GM18507 (cell line): ENCODE measurements at places on chromosomes 2 and 18.

GRCh38 chr18:55407191-55407590, 180.8 kb downstream of the TCF4 start:
- no peak for DNase-seq

- DNase-seq = no peak
Observed at GRCh38 chr2:12074126-12074844, 327.9 kb downstream of the LPIN1 start.

GRCh38 chr2:22035361-22035830, 911.6 kb downstream of the TDRD15 start:
- no peak for DNase-seq

- no peak for DNase-seq
Observed at GRCh38 chr2:1750933-1751766, 6.8 kb upstream of the PXDN start.

GRCh38 chr2:203819434-203820133, 48.0 kb upstream of the CTLA4 start:
- DNase-seq = no peak

DNA sequence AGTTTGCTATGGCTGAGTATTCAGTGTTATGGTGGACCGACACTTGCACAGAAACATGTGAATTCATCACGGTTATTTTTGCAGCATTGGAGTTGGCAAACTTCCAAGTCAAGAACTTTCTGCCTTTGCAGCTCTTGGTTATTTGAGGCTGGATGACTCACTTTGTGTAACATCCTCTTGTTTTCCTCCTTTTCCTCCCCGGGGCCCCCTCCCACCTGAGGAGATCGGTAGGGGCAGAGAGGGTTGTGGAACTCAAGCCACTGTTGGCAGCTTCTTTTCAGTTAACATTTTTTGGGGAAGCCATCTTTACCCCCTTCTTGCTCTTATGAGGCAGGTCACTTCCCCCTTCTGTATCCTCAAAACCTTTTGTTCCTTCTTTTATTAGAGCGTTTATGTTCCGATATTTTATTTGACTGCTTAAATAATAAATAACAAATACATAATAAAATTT, 48.6 kb downstream of the DDX1 start:
- no peak for DNase-seq

DNA sequence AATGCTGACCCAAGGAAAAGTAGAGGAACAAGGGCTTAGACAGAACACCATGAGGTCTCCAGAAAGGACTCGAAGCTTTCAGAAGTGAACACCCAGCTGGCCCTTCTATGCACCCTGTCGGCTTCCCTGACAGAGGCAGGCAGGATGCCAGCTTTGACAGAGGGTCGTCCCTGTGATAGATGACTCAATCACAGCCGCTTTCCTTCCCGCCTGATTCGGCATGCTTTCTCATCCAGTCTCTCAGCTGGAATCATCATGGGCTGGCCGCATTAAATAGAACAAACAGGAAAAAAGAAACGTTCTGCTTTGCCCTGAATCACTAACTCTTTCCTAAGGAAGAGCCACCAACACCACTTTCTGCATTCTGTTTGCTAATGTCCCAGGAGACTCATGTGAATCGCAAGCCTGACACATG, 140.3 kb upstream of the RAB12 start:
- DNase-seq = no peak

GRCh38 chr2:220569112-220569897, 941.9 kb downstream of the SLC4A3 start:
- DNase-seq = no peak

- no peak for DNase-seq
Observed at GRCh38 chr2:118853129-118853640, 5.7 kb upstream of the EN1 start.

DNA sequence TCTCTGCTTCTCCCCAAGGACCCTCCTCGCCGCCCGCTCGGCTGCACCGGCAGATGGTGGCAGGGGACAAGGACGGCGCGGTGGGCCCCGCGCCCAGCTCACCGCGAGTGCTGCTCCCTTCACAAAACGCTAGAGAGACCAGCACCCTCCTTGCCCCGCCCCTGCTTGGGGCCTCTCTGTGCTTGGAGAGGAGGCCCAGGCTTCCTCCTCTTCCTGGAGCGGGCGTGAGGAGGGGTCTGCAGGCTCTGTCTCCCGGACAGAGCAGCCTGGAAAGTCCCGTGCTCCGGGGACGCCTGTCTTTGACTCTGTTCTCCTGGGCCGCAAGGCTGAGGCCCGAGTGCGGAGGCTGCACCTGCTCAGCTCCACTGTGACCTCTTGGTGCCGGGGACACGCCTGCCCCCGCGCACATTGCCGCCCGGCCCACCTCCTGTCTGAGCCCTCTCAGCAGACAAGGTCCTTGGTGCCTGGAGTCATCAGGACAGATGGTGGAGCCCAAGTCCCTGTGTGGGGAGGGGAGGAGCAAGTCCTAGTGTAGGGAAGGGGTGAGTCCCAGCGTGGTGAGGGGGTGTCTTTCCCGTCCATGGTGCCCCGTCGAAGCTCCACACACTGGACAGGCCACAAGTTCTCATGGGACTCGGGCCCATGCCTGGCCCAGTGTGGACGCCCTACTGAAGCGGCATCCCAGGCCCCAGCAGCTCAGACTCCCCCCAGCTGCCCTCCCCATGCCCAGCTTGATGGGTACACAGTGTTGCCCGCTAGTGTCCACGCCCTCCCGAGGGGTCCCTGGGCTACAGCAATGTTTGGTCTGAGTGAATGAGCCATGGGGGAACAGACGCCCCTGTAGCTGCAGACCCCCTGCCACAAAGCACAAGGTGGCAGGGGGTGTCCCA, 33.8 kb downstream of the RTP5 start:
- no peak for DNase-seq

DNA sequence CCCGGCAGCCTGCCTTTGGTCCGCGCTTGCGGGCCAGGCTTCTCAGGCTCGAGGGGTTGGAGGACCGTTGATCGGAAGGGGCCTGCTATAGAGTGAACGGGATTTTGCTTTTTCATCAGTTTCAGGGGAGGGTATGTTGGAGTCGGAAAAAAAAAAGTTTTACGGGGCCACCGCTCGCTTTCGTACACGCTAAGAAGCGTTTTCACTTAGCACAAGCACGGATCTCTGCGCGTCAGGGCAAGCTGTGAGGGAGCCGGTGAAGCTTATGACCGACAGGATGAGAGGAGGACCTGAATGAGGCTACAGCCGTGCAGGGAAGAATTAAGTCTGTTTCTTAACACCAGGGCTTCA, 443 bp downstream of the CPSF3 start:
- DNase-seq = no peak

GRCh38 chr2:40098786-40099470, 319.9 kb upstream of the THUMPD2 start:
- no peak for DNase-seq

- DNase-seq = no peak
Observed at GRCh38 chr2:96730212-96730611, 9.7 kb downstream of the LMAN2L start.

DNA sequence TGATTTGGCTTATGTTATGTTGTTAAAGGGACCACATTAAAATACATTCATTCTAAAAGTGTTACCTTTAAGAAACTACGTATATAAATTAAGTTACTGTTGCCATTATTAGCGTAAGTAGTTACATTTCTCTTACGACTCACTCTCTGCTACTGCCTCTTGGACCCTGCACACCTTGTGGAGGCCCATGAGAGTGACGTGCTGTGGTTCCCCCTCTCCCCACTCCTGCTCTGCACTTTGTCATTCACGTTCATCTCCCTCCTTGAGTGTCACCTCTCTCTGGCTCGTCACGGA, 830 bp upstream of the MERTK start:
- no peak for DNase-seq

- DNase-seq = no peak
Observed at GRCh38 chr18:31241900-31242409, 76.0 kb upstream of the DSG1 start.

GRCh38 chr2:237665713-237666143, 38.3 kb downstream of the LRRFIP1 start:
- peak; percentile 14 for DNase-seq

- DNase-seq = no peak
Observed at GRCh38 chr2:122883849-122884248, 1128.4 kb downstream of the TSN start.

DNA sequence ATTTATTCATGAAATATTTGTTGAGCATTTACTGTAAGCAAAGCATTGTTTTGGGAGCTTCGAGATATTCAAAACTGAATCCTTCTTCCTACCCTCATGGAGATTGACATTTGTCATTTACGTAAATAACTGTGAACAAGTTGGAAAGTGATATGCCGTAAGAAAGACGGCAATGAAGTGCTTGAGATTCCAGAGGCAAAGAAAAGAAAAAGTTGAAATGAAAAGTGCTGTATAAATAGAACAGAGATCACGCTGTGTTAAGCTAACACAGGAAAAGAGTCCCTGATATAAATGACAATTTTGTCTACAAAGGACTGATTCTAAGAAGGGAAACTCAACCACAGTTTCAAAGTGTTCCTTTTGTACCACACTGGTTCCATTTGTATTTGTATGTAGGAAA, 1.8 kb downstream of the CHRNA1 start:
- DNase-seq = no peak

DNA sequence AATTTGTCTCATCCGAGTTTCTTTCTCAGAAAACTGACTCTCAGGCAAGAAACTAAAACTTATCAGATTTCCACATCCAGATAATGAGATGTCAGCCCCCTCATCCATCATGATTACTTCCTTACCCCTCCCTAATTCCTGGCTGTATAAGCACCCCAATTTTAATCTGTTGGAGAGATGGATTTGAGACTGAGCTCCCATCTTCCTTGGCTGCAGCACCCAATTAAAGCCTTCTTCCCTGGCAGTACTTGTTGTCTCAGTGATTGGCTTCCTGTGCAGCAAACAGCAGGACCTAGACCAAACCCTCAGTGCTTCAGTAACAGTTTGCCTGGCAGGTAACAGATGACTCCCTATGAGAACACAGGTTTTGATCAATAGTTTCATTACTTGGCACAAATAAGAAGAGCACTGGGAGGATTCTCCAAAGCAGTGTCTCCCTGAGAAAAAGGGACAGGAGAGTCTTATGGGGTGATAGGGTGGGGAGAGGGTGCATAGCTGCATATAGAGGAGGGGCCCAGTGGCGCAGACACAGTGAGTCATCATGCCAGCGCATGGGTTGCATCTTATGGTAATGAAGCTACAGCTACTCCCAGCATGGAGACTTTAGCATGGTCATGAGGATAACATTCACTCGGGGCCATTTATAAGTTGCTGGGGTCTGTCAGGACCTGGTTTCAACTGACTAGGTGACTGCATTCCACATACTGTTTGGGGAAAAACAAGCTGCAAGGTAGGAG, 45.1 kb downstream of the TEX51 start:
- DNase-seq = no peak

DNA sequence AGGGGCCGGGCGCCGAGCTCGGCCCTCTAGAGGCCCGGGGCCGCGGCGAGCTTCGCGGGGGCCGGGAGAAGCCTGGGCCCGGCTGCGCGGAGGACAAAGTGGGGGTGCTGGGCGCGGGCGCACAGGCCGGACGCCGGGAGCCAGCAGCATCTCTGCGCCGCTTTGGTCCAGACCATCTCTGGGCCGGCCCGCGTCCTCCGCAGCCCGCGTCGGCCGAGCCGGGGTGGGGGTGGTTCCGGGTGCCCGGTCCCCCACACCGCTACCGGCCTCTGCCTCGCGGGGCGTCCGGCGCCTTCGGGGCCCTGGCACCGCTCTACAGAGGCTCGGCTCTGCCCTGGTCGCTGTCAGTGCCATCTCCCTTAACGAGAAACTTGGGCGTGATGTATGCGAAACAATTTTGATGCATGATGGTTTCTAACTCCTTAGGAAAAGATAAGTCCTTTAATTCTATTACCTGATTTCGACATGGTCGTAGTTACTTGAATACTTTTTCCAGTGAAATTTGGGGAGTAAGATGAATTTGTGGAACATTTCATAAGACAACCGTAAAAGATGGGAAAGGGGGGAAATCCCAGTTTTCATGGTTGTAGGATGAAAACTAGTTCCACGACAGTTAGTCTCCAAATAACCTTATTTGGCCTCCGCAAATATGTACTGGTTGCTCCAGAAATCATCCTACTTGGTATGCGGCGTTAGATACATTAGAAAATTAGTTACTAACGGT, 562 bp downstream of the TWSG1 start:
- no peak for DNase-seq

GRCh38 chr2:237720957-237721356, 77.6 kb upstream of the RBM44 start:
- no peak for DNase-seq

DNA sequence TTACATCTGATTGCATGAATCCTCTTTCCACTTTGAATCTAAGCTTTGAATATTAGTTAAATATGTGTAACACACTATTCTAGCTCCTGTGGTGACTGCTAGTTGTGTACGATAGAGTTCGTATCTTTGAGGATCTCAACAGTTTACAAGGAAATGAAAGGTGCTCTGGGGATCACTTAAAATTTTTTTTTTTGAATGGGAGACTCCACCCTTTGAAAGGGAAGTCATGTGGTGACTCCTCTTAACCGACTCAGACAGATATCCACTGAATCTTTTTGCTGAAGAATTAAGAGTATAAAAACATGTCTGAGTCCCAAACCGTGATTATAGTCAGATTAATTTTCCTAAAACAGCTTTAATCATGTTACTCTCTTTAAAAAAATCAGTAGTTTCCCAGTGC, 4.0 kb downstream of the CLIP4 start:
- DNase-seq = no peak

DNA sequence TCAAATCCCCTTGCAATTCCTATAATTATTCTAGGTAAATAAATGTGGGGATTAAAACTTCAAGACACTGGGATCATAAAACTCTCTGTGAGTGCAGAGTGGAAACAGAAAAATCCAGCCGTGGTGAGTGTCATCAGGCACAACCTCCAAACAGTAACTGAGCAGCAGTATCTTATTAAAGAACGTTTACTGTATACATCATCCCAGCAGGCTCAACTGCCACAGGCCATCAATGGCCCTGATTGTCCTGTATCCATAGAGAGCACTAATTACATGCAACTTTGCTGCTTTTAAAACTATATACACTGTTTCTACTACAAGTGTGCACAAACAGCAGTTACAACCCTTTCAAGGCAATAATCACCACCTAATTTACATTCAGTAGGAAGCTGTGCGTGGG, 23.9 kb downstream of the GAREM1 start:
- no peak for DNase-seq

DNA sequence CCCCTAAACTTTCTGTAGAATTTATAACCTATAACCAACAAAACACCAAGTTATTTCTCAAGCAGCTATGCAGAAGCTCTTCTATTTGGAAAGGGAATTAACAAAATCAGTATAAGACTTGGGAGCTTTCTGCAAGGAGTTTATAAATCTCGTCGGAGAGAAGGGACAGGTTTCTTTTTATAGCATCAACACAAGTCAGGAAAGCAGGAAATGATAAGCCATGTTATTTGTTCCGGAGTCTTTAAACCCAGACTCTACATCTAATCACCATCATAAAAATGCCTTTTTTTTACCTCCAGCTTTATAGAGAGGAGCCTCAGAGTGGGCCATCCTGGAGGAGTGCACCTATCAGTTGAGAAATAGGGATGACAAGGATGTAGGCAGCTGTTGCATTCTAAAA, 137.1 kb downstream of the DPP10 start:
- DNase-seq = no peak
